ENCODE measurements at places on chromosomes 4 and X.

DNA sequence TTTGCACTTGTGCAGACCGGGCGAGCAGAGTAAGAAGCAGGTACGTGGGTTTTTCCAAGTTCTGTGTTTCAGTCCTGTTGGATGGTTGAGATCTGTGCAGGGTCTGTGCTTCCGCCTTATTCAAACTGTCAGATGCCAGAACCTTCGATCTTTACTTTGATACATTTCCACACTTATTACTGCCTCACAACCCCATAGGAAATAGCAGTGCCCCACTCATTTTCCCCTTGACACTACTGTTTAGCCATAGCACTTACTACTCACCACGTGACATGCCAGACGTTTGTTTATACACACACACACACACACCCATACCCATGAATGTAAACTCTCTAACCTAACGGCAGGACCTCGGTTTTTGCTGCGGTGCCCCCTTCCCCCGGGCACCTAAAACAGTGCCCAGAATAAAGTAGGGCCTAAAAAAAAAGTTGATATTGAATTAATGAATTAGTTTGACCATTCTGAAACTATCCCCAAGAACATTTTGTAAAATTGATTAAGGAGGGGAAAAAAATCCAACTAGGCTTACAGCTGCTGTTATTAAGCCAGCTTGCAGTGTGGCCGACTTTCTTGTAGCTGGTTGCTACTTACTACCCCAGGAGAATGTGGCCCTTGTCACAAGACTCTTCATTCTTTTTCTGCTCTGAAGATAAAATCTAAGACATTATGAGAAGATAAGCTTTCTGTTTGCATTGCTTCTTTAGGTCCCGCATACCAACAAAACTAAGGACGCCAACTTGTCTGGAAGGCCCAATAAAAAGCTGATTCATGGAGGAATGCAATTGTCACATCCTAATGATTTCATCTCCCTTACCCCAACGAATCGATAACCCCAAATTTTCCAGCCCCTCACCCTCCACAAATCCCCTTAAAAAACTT, 704 bp upstream of the SEPSECS start:
- DNase-seq, result peak; percentile 16

DNA sequence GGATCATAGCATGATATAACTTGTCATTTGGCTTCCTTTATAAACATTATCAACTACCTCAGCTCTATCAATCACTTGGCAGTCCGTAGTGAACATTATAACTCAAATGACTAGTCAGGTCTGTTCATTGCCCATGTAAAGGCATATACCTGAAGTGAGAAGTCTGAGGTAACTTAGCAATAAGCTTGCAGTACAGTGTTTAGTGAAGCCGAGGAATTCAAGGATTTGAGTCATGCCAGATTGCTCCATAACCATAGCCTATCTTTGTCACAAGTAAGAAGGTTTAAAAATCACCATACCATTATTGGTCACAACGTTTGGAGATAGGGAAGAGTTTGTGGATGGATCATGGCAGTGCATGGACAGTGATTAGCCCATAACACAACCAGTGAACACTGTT, 41.6 kb downstream of the AR start:
- DNase-seq, result no peak

- DNase-seq, result no peak
Measured at GRCh38 chr4:159516556-159517140, 413.8 kb downstream of the RAPGEF2 start.

DNA sequence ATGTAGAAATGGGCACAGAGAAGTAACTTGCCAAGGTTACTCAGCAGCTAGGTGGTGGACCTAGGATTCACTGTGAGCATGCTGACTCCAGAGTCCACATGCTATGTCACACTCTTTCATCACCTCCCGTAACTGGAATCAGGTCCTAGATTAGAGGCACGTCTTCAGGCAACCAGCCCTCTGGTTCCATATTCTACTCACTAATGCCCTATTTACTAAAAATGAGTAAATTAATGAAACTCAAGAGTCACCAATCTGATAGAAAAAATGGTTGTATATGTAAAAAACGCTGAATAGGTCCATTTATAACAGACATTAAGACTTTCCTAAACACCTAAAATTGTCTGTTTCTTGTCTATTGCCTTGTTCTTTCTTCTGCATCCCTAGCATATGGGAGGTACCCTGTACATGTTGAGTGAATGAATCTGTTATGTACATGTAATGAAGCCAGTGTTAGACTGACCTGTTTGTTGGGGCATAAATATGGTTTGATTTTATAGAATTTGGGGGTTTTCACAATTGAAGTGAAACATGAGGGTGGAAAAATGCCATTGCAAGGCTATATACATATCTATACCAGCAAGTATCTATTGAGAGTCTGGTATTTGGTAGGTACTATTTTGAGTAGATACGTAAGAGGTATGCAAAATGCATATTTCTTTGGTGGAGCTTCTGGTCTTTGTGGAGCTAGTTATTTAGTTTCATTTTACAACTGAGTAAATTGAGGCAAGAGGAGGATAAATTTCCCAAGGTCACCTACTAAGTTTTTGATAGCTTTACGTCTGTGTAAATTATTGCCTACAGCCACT, 7.5 kb upstream of the RUFY3 start:
- no peak for DNase-seq

GRCh38 chr4:2289311-2289954, 27.5 kb upstream of the MXD4 start:
- DNase-seq, result no peak

DNA sequence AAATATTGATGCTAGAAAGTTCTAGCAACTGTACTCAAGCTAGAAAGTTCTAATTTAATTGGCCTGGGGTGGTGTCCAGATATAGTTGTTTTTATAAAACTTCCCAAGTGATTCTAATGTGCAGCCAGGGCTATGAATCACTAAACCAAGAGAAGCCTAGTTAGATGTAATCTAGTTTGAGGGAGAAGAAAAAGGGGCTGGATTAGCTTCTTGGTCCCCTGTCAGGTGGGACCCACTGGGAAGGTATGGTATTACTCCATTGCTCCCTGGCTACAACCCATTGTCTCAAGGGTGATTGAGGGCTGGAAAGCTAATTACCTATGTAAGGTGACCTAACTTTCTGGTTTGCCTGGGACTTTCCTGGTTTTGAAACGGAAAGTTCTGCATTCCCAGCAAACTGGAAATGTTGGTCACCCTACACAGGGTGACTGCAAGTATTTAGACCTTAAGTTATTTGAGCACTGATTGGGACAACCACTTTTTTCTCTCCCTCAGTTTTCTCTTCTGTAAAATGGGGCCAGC, 23.9 kb upstream of the MSN start:
- no peak for DNase-seq

- no peak for DNase-seq
Measured at GRCh38 chr4:39505581-39505980, 21.7 kb downstream of the UGDH start.

DNA sequence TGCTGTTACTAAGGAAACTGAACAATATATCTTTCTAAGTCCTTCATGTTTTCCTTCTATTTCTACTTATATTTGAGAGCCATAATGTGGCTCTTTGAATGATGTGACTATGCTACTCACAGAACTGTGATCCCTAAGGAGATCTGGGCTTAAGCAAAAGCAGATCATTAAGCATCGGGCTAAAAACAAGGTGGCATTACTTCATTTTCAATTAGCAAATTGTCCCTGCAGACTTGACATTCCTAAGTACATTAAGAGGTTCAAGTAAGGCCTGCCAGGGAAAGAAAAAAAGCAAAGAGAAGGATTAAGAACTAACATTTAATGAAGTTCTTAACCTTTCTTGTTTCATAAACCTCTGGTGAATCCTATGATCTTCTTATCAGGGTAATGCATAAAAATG, 447.6 kb downstream of the PDGFC start:
- DNase-seq, result no peak

DNA sequence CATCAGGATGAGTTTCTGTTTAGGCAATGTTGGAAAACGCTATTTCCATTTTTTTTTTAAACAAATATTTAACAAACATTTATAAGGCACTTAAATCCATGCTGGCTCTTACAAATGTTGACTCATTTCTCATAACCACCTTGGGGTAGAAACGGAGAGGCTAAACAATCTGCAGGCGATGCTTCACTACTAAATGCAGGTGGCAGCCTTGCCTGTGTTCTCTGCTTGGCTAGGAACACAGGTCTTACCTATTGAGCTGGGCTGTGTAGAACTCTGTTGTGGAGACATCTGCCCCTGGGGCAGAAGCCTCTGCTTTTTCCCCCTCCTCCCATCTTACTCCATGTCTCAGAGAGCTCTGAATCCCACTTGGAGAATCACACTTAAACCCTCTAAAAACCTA, 1.4 kb upstream of the CXCL1 start:
- DNase-seq, result no peak

GRCh38 chrX:45750639-45751038, 550.0 kb upstream of the DIPK2B start:
- DNase-seq, result no peak

GRCh38 chr4:168643111-168643795, 146.4 kb downstream of the PALLD start:
- no peak for DNase-seq

- DNase-seq, result peak; percentile 53
Measured at GRCh38 chr4:111475001-111475400, 670.3 kb upstream of the FAM241A start.

DNA sequence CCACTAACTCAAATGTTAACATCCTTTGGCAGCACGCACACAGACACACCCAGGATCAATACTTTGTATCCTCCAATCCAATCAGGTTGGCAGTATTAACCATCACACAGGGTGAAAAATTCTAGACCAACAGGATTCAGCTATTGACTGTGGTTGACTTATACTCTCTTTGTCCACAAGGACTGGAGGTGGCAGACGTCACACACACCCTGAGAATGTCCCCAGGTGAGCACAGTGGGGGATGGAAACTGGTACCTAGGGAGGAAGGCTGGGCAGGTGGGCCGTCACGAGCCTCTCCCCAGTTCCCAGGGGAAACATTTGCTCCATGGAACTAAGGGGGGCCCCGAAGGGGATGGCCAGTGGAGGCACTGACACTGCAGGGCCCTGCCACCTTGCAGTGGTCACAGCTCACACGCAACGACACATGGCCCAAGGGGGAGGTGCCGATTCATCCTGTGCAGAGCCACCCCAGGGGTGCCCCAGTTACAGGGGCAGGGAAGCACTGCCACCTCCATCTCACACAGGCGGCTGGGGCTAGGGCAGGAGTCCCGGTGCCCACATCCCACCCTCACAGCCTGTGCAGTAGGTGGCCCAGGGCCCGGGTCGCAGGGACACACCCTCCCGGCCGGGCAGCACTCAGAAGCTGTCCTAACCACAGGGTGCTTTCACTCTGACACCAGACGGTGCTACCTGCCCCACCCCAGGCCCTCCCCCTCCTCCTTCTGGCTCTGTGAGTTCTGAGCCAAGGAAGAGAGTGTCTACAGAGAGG, 17.4 kb downstream of the ZFYVE28 start:
- DNase-seq, result no peak

Measured in globus pallidus (tissue), 1 donor.